ENCODE measurements at places on chromosomes 2 and 18.

- DNase-seq = no peak
Measured at GRCh38 chr18:8081872-8082553, 514.9 kb downstream of the PTPRM start.

- no peak for DNase-seq
Measured at GRCh38 chr2:62152000-62152399, 43.9 kb upstream of the B3GNT2 start.

GRCh38 chr2:138421315-138421970 is 80.1 kb upstream of the SPOPL start:
- no peak for DNase-seq

DNA sequence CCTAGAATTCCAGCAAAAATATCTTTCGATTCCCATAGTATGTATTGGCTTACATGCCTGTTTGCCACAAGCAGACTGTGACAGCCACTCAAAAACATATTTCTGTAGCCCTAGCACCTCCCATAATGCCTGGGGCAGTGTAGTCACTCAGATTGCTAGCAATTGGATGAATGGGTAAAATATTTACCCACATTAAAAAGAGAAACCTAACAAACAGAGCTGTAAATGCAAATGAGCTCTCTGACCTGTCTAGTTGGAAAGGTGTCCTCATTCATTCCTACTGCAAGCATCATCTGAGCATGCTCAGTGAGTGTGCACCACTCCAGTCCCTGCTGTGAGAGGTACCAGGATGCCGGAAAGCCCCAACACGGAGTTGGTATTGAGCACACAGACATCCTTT is 234.0 kb upstream of the RAB12 start:
- DNase-seq = no peak

DNA sequence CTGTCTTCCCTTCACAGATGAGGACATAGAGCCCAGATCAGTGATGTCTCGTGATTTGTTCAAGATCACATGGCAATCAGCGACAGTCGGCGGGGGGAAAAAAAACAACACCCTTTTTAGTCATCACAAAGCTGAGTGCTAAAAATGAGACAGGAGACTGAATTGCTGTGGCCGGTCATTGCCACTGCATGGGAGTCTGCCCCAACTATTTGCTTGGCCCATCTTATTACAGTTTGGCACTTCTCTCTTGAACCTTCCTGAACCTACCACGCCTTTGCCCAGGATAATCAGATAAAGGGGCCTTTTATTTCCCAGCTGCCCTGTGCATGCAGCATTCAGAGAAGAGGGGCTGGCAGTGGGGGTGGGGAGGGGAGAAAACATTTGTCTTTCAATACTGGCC is 42.7 kb downstream of the SETBP1 start:
- no peak for DNase-seq
